Neural crest cell (in vitro differentiated cells): ENCODE measurements at places on chromosomes 7 and 10. TPM values are rescaled to one million over a fixed set of nuclear protein-coding genes. Genes with fewer than 3 reads are reported as not detected.

Gene TNPO3
- total RNA-seq: 67.5 and 68.7 TPM in 2 replicates

Gene GDF2
- not detected in 2 replicates for total RNA-seq

Gene SPDYE8
- total RNA-seq: not detected in 2 replicates

Gene ZDHHC4
- total RNA-seq: 74.3 and 78.6 TPM in 2 replicates

Gene RBP3
- not detected in 2 replicates for total RNA-seq

Gene PTPRZ1
- total RNA-seq: 202 and 207 TPM in 2 replicates
